ENCODE measurements at places on chromosomes 2 and 18. TPM values are rescaled to one million over a fixed set of nuclear protein-coding genes. Genes with fewer than 3 reads are reported as not detected.

The PCARE gene
- not detected for total RNA-seq

The WDCP gene
- 8.4 TPM for total RNA-seq

The ANKRD30BL gene
- total RNA-seq = not detected

The TMEM178A gene
- total RNA-seq = 0.24 TPM

The CFAP210 gene
- total RNA-seq = not detected

The RESP18 gene
- total RNA-seq = not detected

The GLI2 gene
- 19.0 TPM for total RNA-seq

The ARHGAP28 gene
- 56.2 TPM for total RNA-seq

The RTKN gene
- 19.2 TPM for total RNA-seq
